ENCODE measurements at places on chromosomes 6 and 20.

- no peak for DNase-seq
Observed at GRCh38 chr20:61300709-61301108, 48.6 kb downstream of the CDH4 start.

GRCh38 chr6:22651731-22652130 lies 82.4 kb downstream of the HDGFL1 start:
- no peak for DNase-seq

DNA sequence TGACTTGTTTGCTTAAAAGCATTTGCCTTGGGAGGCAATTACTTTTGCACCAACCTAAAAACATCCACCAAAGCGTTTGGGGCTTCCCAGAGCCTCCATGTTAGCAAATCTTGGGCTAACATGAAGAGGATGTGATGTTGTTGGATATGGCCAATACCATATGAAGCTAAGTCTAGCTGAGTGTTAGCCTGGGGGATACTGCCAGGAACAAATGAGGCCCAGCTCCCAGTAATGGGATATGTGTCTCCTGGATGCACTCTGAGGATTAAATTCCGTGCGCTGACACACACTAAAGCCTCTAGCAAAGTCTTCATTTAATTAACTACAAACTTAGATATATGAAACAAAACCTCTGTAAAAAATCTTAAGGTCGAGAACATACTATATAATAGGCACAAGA lies 35.3 kb upstream of the HBS1L start:
- no peak for DNase-seq

DNA sequence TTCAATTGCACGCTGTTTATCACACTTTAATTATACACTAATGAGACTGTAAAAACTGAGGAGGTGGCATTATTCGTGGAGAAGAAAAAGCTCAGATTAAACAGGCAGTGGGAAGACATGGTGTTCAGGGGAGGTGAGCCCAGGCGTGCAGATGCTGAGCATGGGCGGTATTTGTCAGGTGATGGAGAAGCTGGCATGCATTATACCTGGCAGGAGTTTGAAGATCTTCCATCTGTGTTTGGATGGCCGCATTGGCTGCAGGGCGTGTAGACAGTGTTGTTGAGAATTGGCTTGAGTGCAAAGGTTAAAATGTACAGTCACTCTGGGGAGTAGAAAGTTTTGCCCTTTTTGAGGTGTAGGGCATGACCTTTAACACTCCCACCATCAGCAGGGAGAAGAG lies 213.8 kb downstream of the ERMARD start:
- DNase-seq = no peak

DNA sequence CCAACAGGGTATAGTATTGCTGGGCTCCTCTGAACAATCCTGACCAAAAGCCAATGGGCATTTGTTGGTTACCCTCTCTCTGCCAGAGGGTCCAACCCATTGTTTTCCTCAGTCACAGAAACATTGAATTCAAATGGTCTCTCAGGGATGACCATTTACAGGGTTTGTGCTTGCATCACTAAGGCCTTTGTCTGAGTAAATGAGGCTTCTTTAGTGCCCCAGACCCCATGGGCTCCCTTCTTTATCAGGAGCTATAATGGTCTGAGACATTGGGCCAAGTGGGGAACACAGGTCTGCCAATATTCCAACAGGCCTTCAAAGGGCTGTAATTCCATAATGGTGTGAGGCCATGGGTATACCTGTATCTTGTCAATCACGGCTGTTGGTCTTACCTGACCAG lies 27.1 kb downstream of the GSTA2 start:
- no peak for DNase-seq

GRCh38 chr6:90729057-90729456 lies 142.2 kb upstream of the MAP3K7 start:
- no peak for DNase-seq

- DNase-seq = no peak
Observed at GRCh38 chr6:71420095-71420692, 131.6 kb downstream of the OGFRL1 start.

DNA sequence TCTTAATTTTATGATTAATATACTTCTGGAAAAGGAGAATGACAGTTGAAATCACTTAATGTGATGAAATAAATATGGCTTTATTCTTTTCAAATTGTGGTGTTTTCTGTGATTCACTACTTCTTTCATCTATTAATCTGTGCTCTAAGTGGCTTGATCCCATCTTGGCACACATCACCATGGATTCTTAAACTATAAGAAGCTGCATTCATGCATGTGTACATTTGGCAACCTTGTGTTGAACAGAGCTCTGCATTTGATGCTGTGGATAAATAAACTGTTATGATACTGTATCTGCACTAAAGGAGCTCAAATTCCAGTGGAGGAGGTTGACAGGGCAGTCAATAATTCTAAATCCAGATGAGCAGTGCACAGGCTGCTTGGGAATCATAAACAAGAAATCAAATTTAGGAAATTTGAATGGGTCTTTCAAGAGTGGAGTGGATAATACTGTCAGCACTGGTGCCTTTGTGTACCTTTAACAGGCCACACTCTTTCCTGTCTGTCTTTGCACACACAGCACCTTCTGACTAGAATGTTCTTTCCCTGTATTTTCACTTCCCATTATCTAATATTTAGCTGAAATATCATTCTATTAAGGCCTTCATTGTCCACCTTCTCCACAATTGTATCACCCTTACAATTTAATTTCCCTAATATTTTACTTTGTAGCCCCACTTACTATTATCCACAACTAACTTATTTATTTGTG lies 252.9 kb downstream of the GRM1 start:
- DNase-seq = no peak

DNA sequence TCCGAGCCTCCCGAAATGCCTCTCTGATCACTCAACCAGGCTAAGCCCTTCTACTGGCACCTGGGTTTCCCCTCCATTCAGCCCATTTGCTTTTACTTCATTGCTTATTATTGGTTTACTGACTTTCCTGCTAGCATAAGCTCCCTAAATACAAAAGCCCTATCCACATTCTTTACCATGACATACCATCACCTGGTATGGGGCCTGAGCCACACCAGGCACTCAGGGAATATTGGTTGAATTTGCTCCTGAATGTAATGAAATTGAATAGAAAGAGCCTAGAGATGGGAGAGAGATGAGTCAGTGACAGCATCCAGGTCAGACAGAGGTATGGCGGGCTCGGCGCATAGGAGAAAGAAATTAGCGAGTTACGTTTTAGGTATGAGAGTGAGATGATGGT lies 120.0 kb downstream of the CD164 start:
- DNase-seq = no peak

Measured in non-pigmented ciliary epithelial cell (primary cell).